ENCODE measurements at places on chromosomes 7 and 10.

DNA sequence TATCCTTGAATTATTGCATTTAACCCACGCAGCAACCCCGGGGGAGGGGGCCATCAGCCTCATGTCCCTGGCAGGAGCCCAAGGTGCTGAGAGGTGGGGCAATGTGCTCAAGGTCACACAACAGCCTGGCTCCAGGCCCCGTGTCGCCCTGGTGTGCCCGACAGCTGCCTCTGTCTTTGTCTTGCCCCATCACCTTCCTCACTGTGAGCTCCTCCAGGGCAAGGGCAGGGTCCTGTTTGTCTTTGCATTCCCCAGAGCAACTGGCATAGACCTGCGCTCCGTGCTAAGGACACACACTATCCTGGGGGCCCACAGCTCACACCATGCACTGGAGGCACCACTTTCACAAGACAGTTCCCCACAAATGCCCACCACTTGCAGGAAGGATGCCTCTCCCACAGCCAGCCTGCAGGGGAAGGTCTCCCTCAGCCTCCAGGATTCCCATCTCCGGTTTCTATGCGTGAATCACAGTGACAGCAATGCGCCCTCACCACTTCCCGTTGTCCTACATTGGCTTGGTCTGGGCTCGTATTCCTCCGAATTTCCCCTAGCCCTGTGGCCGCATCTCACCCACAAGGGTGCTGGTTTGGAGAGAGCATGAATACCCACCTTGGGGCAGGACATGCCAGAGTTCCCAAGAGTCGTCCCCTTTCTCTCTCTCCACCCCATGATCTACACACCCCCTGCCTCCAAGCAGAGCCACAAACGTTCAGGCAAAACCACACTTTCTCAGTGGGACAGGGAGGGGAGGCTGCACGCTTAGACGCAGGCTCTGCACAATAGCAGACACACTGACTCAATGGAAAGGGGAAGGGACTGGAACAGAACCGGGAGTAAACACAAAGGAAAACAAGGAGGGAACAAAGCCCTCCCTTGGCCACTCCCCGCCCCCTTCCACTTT, 10.3 kb downstream of the ITPRIP start:
- DNase-seq, result no peak

DNA sequence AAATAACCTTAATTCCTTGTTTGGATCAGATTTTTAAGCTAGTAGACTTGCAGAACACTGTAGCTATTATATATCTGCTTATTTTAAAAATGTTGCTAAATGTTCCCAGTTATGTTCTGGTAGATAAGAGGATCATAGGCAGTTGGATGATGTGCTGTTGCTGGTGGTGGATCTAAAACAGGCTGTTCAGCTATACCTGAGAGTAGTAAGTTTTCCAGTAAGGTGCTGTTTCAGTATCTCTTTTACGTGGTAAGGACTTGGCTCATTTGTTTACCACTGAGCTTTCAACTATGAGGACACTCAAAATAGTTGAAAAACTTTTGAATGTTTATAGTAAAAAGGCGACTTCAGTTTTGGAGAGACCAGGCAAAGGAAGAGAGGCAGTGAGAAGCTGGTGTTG, 180.9 kb downstream of the CDK14 start:
- DNase-seq, result no peak

GRCh38 chr10:122515588-122516231, 44.8 kb upstream of the DMBT1 start:
- DNase-seq, result peak; percentile 91

DNA sequence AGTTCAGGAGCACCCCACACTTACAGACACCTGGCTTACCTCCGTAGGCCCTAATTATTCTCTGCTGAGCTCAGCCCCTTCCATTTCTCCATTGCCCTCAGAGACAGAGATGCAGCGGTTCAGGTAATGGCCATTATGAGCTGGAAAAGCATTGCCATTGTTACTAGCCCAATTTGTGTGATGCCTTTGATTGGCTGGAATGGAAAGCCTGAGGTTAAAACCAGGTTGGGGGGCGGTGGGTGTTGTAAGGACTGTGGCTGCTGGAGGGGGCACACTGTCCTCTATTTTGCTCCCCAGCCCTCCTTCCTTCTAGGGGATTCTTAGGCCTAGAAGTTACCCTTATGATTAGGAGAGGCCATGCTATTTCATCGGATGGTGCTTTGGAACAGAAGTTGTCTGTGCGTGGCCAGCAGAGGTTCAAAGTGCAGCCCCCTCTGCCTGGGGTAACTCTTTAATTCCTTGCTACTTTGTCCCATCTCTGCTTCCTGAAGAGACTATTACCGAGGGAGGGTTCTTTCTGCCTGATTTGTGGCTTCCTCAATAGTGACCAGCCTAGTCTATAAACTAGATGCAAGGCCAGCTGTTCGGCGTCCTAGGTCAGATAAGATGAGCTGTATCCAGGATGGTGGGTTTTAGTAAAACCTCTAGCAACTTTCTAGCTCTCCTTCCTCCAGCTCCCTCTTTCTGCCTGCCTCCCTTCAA, 14.2 kb upstream of the ACSL5 start:
- DNase-seq, result no peak

DNA sequence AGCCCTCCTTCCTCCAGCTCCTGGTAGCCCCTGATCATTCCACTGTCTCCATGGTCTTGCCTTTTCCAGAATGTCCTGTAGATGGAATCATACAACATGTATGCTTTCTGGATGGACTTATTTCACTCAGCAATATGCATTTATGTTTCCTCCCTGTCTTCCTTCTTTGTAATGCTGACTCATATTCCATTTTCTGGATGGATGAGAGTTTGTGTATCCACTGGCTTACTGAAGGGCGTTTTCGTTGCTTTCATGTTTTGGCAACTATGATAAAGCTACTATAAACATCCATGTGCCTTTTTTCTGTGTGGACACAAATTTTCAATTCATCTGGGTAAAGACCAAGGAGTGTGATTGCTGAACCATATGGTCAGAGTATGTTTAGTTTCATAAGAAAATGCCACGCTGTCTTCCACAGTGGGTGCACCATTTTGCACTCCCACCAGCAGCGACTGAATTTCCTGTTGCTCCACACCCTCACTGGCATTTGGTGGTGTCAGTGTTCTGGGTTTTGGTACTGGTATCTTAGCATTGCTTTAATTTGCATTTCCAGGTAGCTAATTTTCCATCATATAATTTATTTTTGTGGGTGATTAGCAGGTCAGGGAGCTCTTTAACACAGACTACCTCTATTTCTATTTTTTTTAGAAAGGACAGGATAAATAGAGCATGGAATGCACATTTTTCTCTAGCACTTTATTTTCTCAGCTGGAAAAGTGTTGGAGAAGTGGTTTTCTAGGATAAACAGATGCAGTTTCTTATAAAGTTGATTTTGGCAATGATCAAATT, 252.2 kb downstream of the WDR37 start:
- DNase-seq, result no peak

DNA sequence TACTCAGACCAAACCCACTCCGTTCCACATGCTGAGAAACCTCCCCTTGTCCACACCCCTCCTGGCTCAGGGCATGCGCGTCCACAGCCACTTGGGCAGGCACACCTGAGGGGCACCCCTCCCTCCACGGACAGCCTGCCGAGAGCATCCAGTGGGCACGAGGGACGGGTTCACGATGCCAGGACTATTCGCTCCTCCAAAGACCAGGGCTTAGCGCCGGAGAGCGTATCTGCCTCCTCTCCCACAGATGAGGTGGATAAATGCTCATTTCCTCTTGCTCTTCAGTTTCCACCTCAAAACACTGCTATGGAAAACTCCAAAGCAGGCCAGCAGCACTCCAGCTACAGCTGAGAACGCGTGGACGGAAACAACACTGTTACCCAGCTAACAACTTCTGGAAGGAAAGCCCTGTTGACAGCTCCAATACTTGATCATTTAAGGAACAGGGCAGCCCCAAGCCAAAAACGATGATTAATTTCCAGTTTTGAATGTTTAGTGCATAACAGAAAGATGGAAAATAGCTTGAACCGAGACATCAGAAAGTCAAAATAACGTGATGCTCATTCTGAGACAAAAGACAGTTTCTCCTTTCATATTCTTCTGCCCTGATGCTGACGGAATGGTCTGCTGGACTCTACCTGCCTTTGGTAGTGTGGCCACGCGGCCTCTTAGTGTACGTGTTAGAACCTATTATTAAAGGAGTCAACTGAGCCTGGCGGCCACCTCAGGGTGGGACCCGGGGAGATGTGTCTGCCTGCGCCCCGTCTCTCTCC, 204.7 kb downstream of the DNAJB6 start:
- DNase-seq, result no peak

- peak; percentile 57 for DNase-seq
These were observed 27.8 kb downstream of the KLF6 start for GRCh38 chr10:3757250-3757637.

GRCh38 chr10:114956466-114956865, 18.5 kb downstream of the TRUB1 start:
- no peak for DNase-seq

- DNase-seq, result no peak
These were observed 221.7 kb upstream of the TCF7L2 start for GRCh38 chr10:112728118-112728883.

DNA sequence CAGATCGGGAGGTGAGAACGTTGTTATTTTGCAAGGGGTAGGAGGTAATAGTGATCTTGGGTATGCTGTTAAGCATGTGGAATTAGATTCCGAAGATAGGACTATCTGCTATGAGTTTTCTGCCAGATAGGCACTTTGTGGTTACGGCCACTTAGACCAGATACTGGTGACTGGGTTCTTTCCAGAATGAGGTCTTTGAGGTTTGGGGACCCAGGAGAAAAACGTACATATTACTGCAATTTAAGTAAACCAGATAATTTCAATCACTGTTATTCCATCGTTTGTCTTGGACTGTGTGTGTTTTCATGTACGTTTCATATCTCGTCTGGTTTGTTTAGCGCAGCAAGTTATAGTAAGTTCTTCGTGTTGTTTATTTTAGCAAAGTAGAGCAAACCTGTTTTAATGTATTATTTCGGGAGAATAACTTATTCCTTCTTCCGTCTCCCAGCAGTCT, 312 bp downstream of the ARL4A start:
- no peak for DNase-seq

- DNase-seq, result no peak
These were observed 30.3 kb upstream of the KEL start for GRCh38 chr7:142992427-142992826.

DNA sequence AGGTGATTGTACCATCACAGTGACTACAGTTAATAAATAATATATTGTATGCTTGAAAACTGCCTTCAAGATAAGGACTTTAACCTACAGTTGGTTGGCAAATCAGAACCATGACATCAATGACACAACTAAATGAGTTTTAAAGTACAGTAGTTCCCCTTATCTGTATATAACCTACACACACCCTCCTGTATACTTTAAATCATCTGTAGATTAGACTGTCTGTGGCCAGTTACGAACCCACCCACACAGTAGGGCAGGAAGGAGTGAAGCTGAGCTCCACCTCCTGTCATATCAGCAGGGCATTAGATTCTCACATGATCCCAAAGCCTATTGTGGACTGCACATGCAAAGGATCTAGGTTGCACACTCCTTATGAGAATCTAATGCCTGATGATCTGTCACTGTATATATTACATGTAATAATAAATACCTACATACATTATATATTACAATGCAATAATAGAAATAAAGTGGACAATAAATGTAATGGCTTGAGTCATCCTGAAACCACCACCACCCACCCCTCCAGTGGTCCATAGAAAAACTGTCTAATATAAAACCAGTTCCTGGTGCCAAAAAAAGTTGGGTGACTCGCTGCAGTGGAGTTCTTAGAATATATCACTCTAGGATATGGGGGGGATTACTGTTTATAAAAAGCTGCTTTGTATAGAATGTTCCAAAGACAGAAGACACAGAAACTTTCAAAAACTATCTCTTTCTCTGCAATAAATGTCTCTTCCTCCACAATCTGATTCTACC, 5.6 kb downstream of the TPK1 start:
- DNase-seq, result peak; percentile 48

DNA sequence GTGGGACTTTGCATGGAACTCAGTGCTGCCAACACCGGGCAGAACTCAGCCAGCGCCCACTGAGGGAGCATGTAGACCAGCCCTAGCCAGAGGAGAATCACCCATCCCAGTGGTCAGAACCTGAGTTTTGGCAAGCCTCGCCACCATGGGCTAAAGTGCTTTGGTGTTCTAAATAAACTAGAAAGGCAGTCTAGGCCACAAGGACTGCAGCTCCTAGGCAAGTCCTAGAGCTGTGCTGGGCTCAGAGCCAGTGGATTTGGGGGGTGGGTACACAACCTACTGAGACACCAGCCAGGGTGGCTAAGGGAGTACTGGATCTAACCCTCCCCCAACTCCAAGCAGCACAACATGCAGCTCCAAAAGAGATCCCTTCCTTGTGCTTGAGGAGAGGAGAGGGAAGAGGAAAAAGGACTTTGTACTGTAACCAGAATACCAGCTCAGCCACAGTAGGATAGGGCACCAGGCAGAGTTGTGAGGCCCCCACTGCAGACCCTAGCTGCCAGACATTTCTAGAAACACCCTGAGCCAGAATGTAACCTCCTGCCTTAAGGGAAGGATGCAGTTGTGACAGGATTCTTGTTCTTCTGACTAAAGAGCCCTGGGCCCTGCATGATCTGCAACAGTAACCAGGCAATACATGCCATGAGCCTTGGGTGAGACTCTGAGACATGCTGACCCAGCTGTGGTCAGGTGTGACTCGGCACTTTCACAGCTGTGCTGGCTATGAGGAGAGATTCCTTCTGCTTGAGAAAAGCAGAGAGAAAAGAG, 24.4 kb downstream of the GSDME start:
- peak; percentile 16 for DNase-seq

- no peak for DNase-seq
These were observed 6.6 kb downstream of the AIFM2 start for GRCh38 chr10:70125918-70126552.

- no peak for DNase-seq
These were observed 2.2 kb upstream of the KCTD7 start for GRCh38 chr7:66626331-66626934.

DNA sequence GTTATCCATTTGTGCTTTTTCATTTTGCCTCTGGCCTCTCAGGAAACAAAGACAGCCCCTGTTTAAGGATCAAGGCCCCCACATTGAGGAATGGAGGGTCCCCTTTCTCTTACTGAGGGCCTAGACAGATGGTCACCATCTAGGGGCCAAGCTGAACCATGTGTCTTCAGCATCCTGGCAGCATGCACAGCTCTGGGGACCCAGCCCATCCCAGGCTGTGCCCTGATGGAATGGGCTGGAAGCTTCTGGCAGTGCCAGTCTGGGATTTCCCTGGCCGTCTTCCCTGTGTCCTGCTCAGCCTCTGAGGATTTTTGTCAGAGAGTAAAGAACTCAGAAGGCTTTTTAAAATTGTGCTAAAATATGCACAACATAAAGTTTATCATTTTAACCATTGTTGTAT, 116.8 kb downstream of the ITIH5 start:
- DNase-seq, result no peak

GRCh38 chr7:95867309-95867708, 95.0 kb downstream of the DYNC1I1 start:
- DNase-seq, result no peak

GRCh38 chr10:88941026-88941425, 11.5 kb downstream of the ACTA2 start:
- no peak for DNase-seq

Data from activated CD8-positive, alpha-beta T cell treated with anti-CD3 and anti-CD28 coated beads for 36 hours (primary cell).